ENCODE measurements at places on chromosomes 1 and 21. TPM values are rescaled to one million over a fixed set of nuclear protein-coding genes. Genes with fewer than 3 reads are reported as not detected.

Gene PROX1
- total RNA-seq: 0.16 TPM

Gene AIRE
- total RNA-seq: not detected

Gene BARHL2
- not detected for total RNA-seq

Gene SESN2
- 24.9 TPM for total RNA-seq

Gene RASSF5
- total RNA-seq: 3.0 TPM

Gene PCAT6
- not detected for total RNA-seq

Gene SLC6A17
- total RNA-seq: not detected

Measured in hair follicular keratinocyte (primary cell).